ENCODE measurements at places on chromosomes 7 and 10.

DNA sequence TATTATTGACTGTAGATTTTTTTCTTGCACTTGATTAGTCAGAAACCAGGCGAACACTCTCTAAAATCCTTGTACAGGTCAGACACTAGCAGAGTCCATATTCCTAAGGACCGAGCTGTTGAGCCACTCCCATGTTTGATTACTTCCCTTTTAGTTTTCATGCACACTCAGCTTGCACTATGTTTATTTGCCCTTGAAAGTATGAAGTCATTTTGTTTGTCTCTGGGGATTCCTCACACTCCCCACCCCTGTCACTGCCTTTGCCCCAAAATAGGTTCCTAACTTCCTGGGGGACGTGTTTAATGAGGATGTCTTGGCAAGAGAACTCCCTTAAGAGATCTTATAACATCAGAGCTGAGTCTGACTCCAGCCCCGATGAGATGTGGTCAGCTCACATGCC, 182.1 kb downstream of the EVX1 start:
- DNase-seq, result no peak

DNA sequence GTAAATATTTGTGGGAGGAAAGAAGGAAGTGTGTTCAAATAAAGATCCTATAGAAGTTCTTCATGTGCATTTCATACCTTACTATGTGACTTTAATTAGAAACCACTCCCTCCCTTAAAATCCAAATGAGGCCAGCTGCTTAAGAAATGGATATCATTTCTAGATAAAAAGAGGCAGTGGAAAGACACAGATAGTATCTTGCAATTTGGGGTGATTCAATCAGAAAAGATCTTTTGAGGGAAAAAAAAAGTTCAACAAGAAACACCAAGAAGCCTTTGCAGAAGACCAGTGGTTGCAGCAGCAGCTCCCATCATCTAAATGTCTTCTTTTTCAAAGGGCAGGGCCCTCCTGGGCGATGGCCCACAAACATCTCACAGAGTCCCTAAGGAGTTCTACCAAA, 200.1 kb downstream of the LRRN3 start:
- DNase-seq, result no peak

- no peak for DNase-seq
These were observed 315.3 kb downstream of the TYW1 start for GRCh38 chr7:67311901-67312300.

GRCh38 chr10:79430936-79431335, 14.5 kb downstream of the ZCCHC24 start:
- DNase-seq, result no peak

DNA sequence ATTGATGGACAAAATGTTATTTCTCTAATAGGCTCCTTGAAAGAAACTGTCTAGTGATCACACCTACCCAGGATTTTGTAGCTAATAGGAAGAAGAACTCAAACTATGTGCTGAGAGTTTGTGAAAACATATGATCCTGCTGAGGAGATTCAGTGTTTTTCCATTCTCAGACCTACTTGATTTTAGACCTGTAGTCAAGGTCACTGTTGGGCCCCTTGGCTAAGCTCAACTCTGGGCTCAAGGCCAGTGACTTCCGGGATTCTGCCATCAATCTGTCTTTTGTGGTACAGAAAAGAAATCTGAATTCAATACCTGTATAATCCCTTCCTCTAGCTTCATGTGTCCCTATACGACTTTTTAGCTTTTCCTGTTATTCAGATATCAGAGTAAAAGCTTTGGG, 79.7 kb upstream of the FERD3L start:
- DNase-seq, result no peak

DNA sequence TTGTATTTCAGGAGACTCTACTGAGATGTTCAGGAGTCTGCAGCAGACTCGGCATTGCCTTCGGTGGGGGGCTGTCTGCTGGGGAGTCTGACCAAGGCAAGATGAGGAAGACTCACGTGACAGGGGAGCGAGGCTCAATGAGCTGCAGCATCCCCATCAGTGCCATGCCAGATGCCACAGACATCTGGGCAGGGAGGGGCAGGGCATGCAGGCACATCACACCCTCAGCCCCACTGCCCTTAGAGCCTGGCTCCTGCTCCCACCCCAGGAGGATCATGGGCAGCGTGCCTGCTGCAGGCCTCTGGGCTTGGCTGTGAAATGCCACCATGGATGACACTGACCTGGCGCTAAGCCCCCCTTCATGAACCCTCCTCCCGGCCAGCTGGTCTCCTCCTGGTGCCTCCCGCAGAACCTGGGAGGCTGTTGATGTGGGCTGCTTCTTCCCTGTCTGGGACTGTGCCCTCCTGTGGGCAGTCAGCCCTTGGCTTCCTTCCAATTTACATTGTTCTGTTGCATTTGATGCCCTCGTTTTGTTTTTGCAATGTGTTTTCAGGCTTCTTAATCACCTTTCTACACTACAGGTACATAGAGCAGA, 235.0 kb downstream of the PAXIP1 start:
- DNase-seq, result no peak

DNA sequence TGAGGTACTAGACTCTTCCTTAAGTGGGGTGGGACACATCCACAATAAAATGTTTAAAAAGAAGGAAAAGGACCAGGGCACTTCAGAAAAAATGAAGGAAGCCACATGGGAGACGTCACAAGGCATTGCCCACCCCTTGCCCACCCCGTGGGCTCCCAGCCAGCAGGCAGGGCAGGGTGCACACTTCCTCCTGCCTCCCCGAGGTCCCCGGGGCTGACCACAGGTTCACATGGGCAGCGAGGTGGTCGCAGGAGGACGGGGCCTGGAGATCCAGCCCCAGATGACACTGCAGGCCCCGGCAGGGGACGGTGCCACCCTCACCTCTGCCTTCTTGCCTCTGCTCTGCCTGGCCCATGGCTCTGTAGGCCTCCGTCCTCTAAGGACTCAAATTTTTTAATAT, 45.6 kb downstream of the PWWP2B start:
- no peak for DNase-seq

- DNase-seq, result no peak
These were observed 3.6 kb downstream of the SRI start for GRCh38 chr7:88216276-88216675.

DNA sequence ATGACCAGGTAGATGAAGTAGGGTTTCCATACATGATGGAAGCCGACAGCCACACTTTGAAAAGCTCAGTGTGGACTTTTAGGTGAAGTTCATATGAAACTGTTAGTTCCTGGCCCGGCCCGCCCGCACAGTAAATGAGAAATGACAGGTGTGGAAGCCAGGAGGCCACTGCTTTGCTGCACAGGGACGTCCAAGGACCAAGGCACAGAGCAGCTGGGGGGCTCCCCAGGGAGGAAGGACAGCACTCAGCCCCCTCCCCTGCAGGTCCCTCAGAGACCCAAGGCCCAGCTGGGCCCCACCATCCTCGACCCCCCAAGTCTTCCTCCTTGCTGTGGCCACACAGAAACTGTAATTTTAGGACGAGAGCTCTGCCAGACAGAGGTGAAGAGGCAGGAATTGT, 219.2 kb downstream of the PTPRN2 start:
- DNase-seq, result no peak

DNA sequence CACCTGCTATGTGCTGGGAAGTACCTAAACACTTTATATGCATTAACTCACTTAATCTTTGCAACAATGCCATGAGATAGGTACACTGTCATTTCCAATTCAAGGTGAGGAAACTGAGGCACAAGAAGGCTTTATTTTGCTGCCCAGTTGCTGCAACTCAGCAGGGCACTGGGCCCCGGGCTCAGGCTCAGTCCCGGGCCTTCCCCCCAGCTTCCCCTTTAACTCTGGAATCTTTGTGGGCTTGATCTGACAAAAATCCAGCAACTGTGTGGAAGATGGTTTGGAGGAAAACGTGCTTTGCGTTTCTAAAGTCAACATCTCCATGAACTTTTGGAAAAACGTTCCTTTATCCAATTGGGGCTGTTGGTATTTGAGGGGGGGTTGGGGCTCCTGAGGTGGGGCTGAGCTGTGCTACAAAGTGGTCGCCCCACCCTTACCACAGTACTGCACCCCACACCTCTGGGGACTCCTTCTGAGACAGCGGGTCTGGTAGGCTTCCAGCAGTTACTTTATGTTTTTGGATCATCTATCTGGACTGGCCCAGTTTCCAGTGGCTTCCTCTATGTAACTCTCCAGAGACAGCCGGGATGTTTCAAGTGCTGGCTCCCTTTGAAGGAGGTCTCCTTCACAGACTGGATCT, 40.5 kb upstream of the CAMK1D start:
- no peak for DNase-seq

GRCh38 chr7:135188298-135188984, 17.9 kb upstream of the CYREN start:
- DNase-seq, result no peak

- DNase-seq, result no peak
These were observed 143.4 kb downstream of the ANLN start for GRCh38 chr7:36532981-36533499.

- DNase-seq, result no peak
These were observed 25.2 kb downstream of the AKR1E2 start for GRCh38 chr10:4851176-4851575.

DNA sequence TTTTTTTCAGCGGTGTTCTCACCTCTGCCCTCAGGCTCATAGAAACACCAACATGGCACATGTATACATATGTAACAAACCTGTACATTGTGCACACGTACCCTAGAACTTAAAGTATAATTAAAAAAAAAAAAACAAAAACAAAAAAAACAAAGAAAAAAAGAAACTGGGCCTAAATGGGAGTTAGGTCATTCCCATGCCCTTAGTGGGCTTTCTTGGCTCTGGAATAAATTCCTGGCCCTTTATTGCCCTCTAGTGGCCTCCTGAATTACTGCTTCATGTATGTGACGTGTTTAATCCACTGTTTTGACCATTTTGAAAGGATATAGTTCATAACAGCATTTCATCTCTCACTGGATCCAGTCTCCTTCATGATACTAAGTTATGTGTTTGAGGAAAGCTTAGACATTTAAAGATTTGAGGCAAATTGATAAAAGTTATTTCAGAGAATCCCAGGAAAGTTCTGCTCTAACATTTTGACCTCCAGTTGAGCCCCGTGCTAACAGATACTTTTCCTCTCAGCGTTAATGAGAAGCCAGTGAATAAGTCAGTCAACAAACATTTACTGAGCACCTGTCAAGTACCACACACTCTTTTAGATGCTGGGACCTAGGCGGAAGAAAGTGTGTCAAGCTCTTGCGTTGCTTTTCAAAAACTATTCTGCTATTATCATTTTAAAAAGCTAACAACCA, 54.7 kb upstream of the SYPL1 start:
- peak; percentile 51 for DNase-seq

- no peak for DNase-seq
These were observed 33.5 kb downstream of the CARD11 start for GRCh38 chr7:3010161-3010560.

GRCh38 chr10:8665322-8665721, 610.8 kb downstream of the GATA3 start:
- no peak for DNase-seq

- no peak for DNase-seq
These were observed 25.9 kb downstream of the ZNF277 start for GRCh38 chr7:112232212-112232978.

GRCh38 chr7:139960157-139960556, 102.6 kb downstream of the PARP12 start:
- no peak for DNase-seq

- no peak for DNase-seq
These were observed 208.1 kb upstream of the TCF7L2 start for GRCh38 chr10:112741830-112742402.

GRCh38 chr7:28767356-28767755, 190.8 kb downstream of the TRIL start:
- no peak for DNase-seq

DNA sequence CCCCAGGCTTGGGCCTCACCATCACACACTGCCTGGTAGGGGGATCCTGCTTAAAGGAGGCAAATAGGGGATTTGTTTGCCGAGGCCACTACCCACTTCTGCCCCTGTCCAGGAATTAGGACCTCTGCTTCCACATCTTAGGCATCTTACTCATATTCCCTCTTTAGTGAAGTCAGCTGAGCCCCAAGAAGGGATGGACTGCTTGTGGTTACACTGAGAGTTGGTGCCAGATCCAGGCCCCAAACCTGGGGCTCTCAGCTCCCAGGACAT, 1.6 kb upstream of the GPRIN2 start:
- DNase-seq, result no peak

DNA sequence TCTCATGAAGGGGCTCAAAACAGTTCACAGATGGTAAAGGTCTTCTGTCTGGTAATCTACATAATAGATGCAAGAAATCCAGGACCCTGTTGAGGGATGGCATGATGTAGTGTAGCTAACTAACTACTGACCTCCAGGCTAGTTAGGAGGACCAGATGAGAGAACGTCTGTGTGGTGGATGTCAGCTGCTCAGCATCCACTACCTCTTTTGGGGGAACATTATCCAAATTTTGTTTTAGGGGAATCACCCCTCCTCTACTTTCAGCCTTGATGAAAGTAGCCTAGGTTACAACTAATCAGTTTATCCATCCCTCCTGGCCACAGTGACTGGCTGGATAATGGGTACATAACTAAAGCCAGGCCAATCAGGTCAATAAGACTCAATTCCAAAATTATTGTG, 246.0 kb downstream of the RNLS start:
- no peak for DNase-seq

GRCh38 chr10:61904733-61905725, 3.5 kb downstream of the ARID5B start:
- no peak for DNase-seq

DNA sequence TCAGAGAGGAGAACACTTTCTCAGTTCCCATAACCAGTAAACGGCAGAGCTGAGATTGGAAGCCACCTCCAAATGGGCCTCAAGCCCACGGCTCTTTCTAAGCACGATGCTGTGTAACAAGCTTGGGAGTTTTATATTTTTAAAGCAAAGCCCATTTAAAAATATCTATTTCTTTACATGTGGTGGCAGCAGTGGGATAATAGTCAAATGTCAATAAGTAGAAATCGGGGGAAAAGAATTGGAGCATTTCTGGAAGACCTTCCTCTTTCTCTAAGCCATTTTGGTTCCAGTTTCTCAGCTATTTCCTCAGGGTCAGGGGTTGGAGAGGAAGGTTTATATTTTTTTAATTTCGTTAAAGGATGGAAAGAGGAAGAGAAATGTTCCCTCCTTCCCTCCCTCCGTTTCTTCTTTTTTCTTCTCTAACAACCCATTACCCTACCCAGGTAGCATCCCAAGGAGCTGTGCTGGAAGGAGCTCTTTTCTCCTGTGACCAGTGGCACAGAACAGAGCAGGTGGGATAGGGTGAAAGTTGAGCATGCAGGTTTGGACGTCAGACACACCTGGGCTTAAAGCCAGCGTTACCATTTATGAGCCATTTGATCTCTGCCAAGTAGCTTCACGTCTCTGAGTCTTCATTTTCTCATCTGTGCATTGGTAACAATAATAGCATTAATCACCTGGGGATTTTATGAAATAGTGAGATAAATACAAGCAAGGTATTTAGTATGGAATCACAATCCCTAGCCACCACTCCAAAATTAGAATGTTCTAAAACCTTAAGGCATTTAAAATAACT, 515.7 kb downstream of the RPS24 start:
- no peak for DNase-seq

DNA sequence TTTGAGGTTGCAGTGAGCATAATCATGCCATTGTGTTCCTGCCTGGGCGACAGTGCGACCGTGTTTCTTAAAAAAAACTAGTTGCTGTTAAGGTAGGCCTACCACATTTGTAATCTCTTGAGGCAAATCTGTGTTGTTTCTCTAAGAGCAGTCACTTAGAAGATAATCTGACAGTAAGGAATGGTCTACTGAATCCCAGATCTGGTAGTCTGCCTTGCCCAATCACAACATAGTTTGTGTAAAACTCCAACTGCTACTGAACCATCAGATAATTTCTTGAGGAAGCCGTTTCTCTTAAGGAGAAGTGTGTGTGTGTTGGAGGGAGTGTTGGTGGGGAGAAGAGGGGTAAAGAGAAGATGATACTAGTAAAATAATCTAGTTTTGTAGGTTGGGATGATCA, 5.0 kb downstream of the NRF1 start:
- DNase-seq, result no peak
